ENCODE measurements at places on chromosomes 2 and 18.
A peak's percentile ranks its signal among the peaks of the same experiment; 100 is the strongest.

DNA sequence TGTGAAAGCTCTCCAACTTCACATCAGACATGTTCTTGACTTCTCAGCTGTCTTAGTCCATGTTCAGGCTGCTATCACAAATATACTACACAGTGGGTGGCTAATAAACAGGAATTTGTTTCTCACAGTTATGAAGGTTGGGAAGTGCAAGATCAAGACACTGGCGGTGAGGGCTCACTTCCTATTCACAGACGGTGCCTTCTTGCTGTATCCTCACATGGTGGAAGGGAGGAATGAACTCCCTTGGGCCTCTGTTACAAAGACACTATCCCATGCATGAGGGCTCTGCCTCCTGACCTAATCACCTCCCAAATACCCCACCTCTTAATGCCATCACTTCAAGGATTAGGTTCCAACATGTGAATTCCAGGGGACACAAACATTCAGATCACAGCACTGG, 9.7 kb downstream of the UXS1 start:
- no peak for DNase-seq

- no peak for DNase-seq
Measured at GRCh38 chr18:54257015-54257414, 12.3 kb upstream of the POLI start.

DNA sequence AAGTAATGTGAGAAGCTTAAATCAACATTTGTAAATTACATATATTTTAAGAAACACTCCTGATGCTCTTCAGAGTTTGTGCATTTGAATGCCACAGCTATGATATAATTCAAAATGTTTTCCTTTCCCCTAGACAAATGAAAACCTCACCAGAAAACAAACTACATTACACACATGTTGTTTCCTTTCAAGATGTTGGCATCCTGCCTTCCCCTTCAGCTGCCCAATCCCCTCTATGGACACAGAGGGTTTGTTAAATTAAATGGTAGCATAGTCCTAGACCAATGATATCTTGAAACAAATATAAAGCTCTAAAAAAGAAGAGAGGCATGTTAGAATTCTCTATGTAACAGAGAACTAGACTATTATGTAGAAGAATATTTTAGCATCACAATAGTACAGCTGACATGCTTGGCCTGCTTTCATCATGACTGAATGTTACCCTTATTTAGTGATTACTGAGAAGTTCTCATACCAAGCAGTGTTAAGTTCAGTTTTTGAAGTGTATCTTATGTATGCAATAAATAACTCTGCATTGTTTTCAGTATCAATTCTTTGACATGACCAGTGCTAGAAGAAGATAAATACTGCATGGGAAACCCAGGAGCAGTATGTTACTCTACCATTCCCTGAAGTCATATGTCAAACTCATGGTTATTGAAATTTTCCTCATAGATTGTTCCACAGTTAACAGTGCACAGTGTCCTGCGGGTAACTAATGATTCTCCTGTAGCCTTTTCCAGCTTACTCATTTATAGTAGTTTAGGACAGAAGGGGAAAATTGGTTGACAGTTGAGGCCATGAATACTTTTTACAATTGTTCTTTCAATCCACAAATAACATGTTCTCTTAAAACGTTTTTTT, 316.3 kb upstream of the KCNJ3 start:
- DNase-seq = no peak

- DNase-seq = no peak
Measured at GRCh38 chr18:69128566-69128965, 272.1 kb upstream of the DOK6 start.

DNA sequence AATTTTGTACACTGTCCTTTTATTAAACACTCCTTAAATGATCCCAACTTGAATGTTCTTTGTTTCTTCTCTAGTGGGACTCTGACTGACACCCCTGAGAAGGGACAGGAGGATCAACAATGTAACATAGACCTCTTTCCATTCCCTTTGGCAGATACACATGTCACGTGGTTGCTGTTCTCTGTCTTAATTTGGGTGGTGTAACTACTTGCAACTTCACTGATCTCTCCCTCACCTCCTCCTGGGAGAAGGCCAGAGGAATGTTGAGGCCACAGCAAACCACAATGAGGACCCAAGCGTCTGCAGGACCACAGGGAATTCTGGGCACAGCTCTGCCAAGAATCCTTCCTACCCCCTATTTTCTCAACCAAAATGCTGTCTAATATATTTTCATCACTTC, 205.6 kb downstream of the RTP5 start:
- DNase-seq = no peak

DNA sequence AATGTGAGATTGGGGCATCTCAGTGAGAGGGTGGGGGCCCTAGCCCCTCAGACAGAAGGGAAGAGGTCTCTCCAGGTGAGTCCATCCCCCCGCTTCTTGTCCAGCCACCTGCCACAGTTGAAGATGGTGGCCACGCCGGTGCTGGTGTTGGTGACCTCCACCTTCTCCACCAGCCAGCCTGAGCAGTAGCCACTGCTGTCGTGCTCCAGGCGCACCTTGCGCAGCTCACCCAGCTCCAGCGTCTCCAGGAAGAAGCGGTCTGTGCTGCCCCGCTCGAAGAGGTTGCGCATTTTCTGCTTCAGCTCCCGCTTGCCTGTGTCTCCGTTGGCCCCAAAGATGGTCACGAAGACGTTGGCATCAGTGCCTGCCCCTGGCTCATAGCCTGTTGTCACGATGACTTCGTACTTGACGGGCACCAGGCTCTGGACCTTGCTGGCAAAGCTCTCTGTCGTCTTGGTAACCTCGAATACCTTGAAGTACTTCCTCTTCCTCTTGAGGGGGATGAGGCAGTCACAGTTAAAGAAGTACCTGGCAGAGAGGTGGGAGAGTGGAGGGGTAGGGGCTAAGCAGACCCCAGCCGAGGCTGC, 179.5 kb downstream of the LOXHD1 start:
- no peak for DNase-seq

DNA sequence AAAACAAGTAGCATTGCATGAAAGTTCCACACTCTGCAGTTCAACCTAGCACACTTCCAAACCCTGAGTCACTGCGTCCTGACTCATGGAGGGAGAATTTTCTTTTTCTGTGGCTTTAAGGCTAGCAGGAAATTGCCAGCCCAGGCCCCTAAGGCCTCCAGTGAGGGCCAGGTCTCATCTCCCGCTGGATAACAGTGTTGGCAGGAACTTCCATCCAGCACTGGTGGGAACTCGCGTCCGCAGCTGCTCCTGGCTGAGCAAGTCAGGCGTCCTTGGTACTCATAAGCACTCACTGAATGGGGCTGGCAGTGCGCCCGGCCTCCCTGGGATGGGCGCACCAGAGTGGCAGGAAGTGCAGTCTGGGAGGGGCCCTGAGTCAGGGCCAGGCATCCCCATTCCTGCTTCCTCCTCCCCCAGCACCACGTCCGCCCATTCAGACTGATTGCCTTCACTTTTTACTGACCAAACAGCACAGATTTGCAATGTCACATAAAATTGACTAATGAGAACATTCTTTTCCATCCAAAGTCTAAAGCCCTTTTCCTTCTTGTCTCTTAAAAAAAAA, 14.3 kb downstream of the MALL start:
- DNase-seq = no peak

DNA sequence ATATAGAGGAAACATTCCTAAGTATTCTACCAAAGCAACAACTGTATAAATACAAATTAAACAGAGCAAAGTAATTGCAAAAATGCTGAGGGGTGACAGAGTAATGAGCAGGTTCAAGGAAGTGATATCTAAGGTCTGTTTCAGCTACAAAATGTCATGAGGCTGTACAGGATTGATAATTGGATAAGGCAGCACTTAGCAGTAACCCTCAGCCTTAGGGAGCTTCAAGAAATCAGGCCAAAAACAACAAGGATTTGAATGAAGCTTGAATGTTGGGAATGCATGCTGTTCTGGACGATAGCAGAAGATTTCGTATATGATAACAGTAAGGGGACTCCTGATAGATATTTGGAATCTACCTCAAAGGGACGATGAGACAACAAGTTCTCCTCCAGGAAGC, 142.0 kb upstream of the MMADHC start:
- no peak for DNase-seq

- DNase-seq = no peak
Measured at GRCh38 chr2:9050122-9050809, 46.8 kb upstream of the MBOAT2 start.

- DNase-seq = no peak
Measured at GRCh38 chr2:71583876-71584275, 130.5 kb downstream of the DYSF start.

- no peak for DNase-seq
Measured at GRCh38 chr2:195395362-195395761, 261.7 kb upstream of the SLC39A10 start.

- no peak for DNase-seq
Measured at GRCh38 chr2:109419960-109420370, 193.8 kb downstream of the SEPTIN10 start.

GRCh38 chr2:234954551-234954992, 2.8 kb downstream of the SH3BP4 start:
- DNase-seq = no peak

GRCh38 chr2:80459028-80459427, 154.5 kb upstream of the LRRTM1 start:
- no peak for DNase-seq

- no peak for DNase-seq
Measured at GRCh38 chr2:85158559-85159273, 25.5 kb downstream of the TCF7L1 start.

DNA sequence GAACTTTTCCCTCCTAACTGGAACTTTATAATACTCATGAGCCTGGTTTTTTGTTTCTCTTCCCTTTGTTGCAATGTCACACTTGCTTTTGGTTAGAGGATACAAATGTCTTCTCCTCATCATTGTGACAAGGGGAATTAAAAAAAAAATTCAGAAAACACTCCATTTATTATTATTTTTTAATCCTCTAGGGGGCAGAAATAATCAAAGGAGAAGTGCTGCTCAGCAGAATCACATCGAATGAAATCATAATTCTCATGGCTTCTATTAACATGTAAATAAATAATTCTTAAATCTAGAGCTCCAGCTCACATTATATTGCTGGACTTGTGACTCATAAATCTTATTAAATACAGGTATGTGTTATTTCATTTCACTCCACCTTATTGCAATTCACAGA, 273.8 kb downstream of the TRIB2 start:
- DNase-seq = no peak

DNA sequence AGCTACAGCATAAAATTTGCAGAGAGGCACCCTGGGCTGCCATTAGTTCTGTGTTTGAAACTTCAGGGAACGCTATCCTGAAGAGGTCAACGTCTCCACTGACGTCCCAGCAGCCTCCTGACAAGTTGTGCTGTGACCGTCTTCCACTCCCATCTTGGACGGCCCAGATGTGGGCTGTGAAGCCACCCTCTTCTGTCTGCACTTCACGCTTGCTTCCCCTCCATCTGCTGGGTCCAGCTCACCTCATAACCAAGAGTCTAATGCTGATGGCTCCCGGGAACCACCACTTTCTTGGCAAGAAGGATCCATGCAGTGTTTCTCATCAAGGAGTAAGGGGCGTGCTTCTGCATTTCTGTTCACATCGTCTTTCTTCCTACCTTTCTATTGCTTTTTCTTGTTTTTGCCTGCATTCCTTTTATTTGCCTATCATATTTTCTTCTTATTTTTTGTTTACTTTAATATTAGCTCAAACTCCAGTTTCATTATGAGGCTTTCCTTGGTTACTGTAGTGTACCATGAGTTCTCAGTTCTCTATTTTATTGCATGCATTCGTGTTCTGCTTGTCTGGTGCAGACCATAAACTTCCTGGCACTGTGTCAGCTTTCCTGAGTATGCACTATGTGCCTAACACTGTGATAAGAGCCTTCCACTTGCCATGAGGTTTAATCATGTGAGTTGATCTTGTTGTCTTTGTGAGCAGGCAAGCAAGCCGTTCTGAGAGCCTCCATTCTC, 631.8 kb upstream of the RAB6C start:
- DNase-seq = peak; percentile 34

DNA sequence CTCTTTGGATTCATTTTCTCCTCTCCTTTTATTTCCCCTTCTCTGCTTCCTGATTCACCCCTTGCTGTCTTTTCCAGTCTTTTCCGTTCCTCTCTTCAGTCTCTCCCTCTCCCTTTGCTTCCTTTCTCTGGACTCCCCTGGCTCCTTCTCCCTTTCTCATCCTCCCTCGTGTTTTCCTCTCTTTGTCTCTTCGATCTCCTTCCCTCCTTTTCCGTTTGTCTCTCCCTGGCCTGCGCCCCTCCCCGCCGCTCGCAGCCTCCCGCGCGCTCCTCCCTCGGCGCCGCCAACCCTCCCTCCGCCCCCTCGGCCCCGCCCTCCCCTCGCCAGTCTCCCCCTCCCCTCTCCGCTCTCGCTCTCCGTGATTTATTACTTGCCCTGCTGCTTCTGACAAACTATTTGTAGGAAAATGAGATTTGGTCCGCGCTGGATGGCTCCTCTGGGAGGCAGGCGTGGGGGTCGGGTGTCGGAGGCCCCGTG, 46.0 kb upstream of the PAX8 start:
- peak; percentile 27 for DNase-seq

DNA sequence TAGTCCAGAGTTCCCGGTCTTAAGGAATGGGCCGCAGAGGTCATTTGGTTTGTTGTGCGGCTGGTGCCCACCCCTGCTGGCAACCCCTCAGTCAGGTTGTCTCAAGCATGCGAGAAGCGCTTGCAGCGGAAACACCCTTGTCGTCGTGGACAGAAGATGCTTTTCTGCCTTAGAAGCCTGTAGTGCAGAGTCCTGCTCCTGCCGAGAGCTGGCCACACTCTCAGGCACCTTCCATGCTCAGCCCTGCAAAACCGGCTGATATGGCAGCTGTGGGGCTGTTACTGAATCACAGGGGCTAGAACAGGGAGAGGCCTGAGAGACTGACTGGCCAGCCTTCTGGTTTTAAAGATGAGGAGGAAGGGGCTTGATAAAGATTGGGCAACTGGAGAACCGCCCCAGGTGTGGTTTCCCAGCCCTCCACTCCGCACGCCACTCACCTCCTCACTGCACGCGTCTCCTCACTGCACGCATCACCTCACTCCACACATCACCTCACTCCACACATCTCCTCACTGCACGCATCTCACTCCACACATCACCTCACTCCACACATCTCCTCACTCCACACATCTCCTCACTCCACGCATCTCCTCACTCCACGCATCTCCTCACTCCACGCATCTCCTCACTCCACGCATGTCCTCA, 103.6 kb downstream of the USP40 start:
- no peak for DNase-seq

- DNase-seq = no peak
Measured at GRCh38 chr2:238096311-238097011, 3.7 kb upstream of the ESPNL start.

GRCh38 chr18:58566556-58567292, 62.2 kb downstream of the ALPK2 start:
- DNase-seq = no peak

GRCh38 chr2:78532762-78533379, 492.6 kb upstream of the REG3G start:
- DNase-seq = no peak

- DNase-seq = no peak
Measured at GRCh38 chr2:174072857-174073256, 107.7 kb upstream of the SP3 start.

GRCh38 chr2:242085941-242086621, 216.6 kb downstream of the RTP5 start:
- DNase-seq = peak; percentile 86

DNA sequence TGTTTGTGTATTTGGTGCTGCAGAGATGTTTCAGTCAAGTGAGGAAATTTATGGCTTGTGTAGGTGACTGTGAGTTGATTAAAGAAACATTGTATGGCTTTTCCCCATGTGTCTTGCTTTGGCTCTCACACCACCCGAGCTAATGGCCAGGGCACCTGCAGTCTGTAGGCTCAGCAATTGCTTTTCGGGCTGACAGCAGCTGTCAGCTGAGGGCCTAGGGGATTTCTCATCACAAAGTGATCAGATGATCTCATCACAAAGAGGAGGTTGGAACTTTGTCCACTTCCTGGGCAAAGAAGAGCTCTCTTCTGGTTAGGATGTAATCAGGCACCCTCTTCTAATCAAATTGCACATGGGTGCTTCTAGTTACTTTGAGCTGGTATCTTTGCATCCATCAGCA, 632.2 kb downstream of the SLC4A3 start:
- no peak for DNase-seq
